ENCODE measurements at places on chromosomes 5 and 9. TPM values are rescaled to one million over a fixed set of nuclear protein-coding genes. Genes with fewer than 3 reads are reported as not detected.

DNA sequence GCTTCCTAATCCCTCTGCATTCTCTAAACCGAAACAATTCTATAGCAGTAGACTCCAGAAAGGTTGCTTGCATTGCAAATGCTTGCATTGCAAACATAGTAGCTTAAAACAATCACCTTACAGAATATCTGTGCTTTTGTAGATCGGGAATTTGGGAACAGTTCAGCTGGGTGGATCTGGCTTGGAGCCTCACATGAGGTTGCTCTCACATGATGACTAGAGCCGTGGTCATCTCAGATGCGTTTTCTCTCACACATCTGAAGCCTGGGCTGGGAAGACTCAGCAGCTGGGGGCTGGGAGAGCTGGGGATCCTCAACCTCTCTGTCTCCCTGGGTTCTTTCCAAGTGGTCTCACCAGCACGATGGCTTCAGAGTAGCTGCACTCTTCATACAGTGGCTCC lies 127.8 kb downstream of the MSX2 start:
- DNase-seq, result no peak

The SURF6 gene
- total RNA-seq, result 28.9 TPM

- no peak for DNase-seq
Observed at GRCh38 chr5:24444414-24444813, 200.4 kb downstream of the CDH10 start.

GRCh38 chr5:125750147-125750860 lies 672.9 kb upstream of the GRAMD2B start:
- no peak for DNase-seq

DNA sequence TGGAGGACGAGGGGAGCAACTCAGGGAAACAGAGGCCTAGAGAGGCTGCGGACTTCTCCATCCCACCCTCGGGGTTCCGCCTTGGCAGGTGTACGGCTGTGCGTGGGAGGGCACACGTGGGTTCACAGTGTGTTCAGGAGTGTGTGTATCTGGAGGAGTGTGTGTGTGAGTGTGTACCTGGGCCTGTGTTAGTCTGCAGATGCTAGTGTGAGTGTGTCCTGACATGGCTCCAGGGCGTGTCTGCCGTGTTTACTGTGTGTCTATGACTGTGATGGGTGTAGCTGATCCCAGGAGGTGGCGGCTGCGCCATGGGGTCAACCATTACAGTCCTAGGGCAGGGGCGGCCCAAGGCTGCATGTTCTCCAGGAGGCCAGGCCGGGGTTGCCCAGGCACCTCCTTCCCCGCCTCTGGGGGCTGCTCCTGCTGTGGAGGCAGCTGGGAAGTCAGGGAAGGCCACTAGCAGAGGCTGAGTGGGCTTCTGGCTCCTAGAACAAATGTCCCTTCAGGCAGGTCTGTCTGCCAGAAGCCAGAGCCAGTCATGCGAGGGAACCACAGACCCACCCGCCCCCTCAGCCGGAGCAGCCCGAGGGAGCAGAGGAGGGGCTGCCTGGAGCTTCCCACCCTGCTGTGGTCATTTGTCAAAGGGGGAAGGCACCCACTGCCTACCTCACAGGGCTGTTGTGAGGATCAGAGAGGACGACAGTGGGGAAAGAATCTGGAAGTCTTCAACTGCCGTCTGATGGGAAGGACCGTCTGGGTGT lies 21.4 kb downstream of the CRB2 start:
- DNase-seq, result no peak

The ZNF367 gene
- 5.1 TPM for total RNA-seq
